Tracheal epithelial cell (primary cell): ENCODE measurements at places on chromosomes 5 and 9. TPM values are rescaled to one million over a fixed set of nuclear protein-coding genes. Genes with fewer than 3 reads are reported as not detected.

DBH gene
- total RNA-seq: not detected in 2 replicates

HMGCR gene
- total RNA-seq: 120 and 121 TPM in 2 replicates

HAVCR2 gene
- 0.43 and 0.72 TPM in 2 replicates for total RNA-seq

UNC13B gene
- 18.8 and 21.7 TPM in 2 replicates for total RNA-seq

DNM1 gene
- 2.8 and 6.5 TPM in 2 replicates for total RNA-seq

PDZD2 gene
- 7.7 and 8.3 TPM in 2 replicates for total RNA-seq

SPINK6 gene
- not detected in 2 replicates for total RNA-seq

OR2S2 gene
- total RNA-seq: not detected in 2 replicates

APBB3 gene
- 3.2 and 6.0 TPM in 2 replicates for total RNA-seq

ZFR gene
- 52.0 and 56.9 TPM in 2 replicates for total RNA-seq

ADGRD2 gene
- 0.21 TPM in 1 of 2 replicates, not detected in the other for total RNA-seq

KIF12 gene
- total RNA-seq: 2.4 TPM in 1 of 2 replicates, not detected in the other

SHLD3 gene
- total RNA-seq: 3.6 and 3.9 TPM in 2 replicates

BICD2 gene
- total RNA-seq: 114 and 128 TPM in 2 replicates

ANKRD18B gene
- total RNA-seq: 3.9 and 16.6 TPM in 2 replicates

TMC1 gene
- total RNA-seq: not detected in 2 replicates

FGF18 gene
- 0.21 and 0.24 TPM in 2 replicates for total RNA-seq

RANBP17 gene
- total RNA-seq: 7.7 and 18.3 TPM in 2 replicates
